ENCODE measurements at places on chromosomes 16 and 17.

DNA sequence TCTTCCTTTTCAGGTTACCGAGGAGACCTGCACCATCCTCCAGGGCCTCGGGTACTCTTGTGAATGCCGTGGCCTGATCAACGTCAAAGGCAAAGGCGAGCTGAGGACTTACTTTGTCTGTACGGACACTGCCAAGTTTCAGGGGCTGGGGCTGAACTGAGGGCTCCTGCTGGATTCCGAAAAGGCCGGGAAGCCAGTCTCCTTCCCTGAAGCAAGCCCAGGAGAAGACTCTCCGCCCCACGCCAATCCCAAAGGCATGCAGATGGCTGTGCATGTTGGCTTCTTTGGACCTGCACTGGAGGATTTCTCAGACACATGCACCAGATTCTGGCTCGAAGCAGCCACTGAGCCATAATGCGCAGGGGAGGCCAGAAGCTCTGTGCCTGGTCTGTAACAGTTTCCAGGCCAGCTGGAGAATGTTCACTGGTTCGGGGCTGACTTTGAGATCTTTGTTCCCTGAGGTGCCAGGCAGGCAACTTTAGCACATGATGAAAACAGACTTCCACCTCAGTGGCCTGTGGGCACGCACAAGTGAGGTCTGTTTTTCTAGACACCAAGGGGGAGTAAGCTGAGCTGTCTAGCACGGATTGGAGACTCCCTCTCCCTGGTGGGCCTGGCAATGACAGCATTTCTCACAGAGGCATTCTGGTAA, 49.1 kb downstream of the ADCY7 start:
- no peak for DNase-seq

DNA sequence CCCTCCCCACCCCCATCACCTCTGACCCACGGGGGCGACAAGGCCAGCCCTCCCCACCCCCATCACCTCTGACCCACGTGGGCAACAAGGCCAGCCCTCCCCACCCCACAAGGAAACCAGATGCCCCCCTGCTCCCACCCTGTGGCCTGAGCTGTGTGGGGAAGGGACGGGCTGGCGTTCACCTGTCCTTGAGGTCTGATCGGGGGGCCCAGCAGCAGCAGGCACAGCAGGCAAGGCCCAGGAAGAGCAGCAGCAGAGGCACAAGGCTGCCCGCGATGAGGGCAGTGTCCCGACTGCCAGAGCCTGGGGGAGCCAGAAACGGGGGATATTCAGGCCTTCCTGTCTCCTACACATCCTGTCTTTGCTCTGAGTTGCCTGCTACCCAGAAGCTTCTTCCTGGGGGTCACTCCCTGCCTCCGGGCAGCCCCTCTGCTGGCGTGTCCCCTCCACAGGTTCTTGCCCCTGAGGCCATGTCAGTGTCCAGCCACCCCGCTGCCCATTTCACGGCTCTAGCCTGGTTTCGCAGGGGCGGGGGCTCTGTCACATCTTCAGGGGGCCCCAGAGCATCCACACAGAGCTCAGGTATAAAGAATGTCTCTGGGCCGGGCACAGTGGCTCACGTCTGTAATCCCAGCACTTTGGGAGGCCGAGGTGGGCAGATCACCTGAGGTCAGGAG, 6.8 kb downstream of the SCARF1 start:
- DNase-seq = no peak

GRCh38 chr16:27556471-27556870, 6.5 kb downstream of the KATNIP start:
- DNase-seq = no peak

GRCh38 chr17:33779234-33779591, 475.9 kb upstream of the CCL2 start:
- DNase-seq = peak; percentile 36

DNA sequence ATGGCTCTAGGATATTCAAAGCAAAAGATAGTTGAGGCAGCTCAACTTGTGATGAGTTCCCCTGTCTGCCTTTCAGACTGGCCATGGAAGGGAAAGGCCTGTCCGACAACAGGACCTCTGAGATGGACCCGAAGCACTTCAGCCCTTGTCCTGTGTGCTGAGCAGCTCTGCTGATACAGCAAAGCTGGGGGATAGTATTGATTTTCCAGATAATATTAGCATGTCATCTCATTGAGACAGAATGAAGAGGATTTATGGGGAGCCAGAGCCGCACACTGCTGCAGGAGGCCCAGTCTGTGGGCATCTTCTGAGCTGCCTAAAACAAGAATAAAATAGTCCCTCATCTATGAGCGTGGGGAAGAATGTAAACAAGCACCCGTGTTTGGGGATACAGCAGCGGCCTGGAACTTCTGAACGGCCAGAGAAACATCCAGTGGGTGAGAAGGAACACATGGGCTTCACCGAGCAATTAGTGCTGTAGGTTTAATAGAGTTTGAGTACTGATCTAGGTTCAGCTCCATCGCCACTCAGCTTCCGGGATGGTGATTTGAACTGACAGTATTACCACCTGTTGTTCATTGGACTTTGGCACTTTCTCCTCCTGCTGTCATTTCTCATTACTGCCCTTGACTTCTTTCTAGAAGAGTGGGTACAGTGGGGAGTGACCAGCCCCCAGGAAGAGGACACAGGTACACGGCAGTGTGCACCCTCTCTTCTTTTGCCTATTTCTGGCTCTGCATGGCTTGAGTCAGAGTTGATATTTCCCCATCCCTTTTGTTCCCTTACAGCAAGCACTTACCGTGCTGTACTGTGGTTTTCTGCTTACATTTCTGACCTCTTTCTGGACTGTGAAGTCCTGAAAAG, 96.5 kb upstream of the TBX2 start:
- DNase-seq = no peak

- no peak for DNase-seq
These were observed 59.7 kb downstream of the RNF112 start for GRCh38 chr17:19470530-19471261.
